ENCODE measurements at places on chromosomes 13 and 19.

DNA sequence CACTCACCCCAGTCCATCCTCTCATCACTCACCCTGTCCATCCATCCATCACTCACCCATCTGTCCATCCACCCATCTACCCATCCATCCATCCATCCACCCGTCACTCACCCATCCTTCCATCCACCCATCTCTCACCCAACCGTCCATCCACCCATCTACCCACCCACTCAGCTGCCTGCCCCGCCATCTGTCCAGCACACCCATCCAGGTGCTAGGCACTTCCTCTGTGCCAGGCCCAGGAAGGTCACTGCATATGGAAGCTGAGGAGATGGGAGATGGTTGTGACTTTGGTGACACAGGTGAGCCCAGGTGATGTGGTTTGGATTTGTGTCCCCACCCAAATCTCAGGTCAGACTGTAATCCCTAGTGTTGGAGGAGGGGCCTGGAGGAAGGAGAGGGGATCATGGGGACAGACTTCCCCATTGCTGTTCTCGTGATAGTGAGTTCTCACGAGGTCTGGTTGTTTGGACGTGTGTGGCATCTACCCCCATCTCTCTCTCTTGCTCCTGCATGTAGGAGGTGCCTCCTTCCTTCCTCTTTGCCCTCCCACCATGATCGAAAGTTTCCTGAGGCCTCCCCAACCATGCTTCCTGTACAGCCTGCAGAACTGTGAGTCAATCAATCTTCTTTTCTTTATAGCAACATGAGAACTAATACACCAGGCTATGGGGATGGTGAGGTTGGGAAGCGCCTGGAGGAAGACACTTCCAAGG is 15.9 kb upstream of the C13orf46 start:
- DNase-seq, result no peak

GRCh38 chr13:114288157-114288591 is 6.8 kb downstream of the UPF3A start:
- DNase-seq, result no peak

- DNase-seq, result no peak
Observed at GRCh38 chr13:46146898-46147297, 35.1 kb downstream of the LCP1 start.

DNA sequence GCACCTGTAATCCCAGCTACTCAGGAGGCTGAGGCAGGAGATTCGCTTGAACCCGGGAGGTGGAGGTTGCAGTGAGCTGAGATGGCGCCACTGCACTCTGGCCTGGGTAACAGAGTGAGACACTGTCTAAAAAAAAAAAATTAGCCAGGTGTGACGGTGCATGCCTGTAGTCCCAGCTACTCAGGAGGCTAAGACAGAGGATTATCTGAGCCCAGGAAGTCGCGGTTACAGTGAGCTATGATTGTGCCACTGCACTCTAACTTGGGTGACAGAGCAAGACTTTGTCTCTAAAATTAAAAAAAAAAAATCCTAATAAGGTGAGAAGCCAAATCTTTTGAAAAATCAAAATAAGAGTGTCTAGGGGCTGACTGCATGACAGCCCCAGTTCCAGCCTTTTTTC is 9.7 kb upstream of the CEBPA start:
- DNase-seq, result no peak

GRCh38 chr19:46426035-46426505 is 2.7 kb downstream of the PNMA8C start:
- DNase-seq, result no peak

Measured in inflammatory macrophage (primary cell).